Colonic mucosa (tissue), 4 donors: ENCODE measurements at places on chromosomes 7 and 10. TPM values are rescaled to one million over a fixed set of nuclear protein-coding genes. Genes with fewer than 3 reads are reported as not detected.

Gene FEZF1
- total RNA-seq, result not detected

Gene TBXAS1
- 17.0 TPM for total RNA-seq

Gene WDR86
- total RNA-seq, result 1.2 TPM

Gene KLF14
- total RNA-seq, result not detected

Gene GRID2IP
- total RNA-seq, result 0.37 TPM

Gene SFTPD
- total RNA-seq, result 0.67 TPM

Gene TMEM139
- 27.2 TPM for total RNA-seq

Gene PDK4
- total RNA-seq, result 27.6 TPM

Gene SORBS1
- 150 TPM for total RNA-seq

Gene GTPBP4
- total RNA-seq, result 22.4 TPM

Gene MTPN
- total RNA-seq, result 109 TPM

Gene POMZP3
- total RNA-seq, result 6.5 TPM

Gene PNLIPRP1
- total RNA-seq, result 2.5 TPM

Gene TMEM270
- total RNA-seq, result not detected

Gene PTPN12
- total RNA-seq, result 34.0 TPM

Gene AKR1C4
- not detected for total RNA-seq

Gene FOXI2
- 0.08 TPM for total RNA-seq

Gene LHPP
- 12.8 TPM for total RNA-seq

Gene KCP
- total RNA-seq, result 1.1 TPM

Gene HK1
- total RNA-seq, result 73.3 TPM
